ENCODE measurements at places on chromosomes 2 and 18.

DNA sequence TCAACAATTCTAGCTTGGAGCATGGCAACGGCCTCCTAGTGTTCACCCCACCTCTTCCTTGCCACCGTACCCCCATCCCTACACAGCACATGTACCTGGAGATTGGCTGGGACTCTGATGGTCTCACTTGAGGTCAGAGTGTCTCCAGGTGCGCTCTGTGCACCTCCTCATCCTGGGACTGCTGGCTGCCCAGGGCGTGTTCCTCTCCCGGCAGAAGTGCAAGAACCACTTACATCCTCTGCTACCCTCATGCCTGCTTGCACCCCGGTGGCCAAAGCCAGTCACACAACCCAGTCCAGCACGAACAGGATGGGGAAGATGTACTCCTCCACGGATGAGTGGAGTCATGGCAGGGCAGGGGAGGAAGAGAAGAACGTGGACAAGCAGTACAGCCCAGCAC lies 151.5 kb downstream of the ASB1 start:
- no peak for DNase-seq

DNA sequence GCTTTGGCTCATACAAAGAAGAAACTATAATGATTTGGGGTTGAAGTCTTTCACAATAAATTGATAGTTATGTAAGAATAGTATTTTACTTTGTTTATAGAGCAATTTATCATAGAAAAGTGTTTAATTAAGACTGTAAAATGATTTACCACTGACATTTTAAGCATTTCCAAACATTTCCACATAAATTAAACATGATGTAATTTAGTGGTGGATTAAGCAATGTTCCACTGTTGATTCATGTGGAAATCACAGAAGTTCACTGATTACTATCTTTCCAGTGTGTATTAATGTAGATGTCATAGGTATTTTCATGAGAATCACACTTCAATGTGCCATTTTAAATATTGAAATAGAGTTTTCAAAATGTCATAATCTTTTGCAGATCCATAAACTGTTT lies 40.1 kb upstream of the GRB14 start:
- peak; percentile 2 for DNase-seq

DNA sequence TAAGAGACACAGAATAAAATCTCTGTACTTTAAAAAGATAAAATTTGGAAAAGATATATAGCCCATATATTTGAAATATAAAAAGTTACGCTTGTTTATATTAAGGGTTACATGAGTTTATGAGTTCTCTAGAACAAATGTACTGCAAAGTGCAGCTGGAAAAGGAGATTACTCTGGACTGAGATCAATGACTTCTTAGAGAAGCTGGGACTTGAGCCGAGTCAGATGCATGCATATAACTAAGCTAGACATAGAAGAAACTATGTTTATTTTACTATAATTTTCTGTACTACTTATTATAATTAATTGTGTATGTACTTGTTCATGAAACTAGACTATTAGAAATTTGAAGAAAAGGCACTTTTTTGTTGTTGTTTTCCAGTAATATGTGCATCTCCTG lies 170.3 kb upstream of the NXPH2 start:
- no peak for DNase-seq

GRCh38 chr2:67008155-67008554 lies 389.0 kb upstream of the ETAA1 start:
- no peak for DNase-seq

- no peak for DNase-seq
These were observed 80.9 kb upstream of the SMAD7 start for GRCh38 chr18:49031511-49032188.

GRCh38 chr2:33291278-33292013 lies 185.0 kb upstream of the RASGRP3 start:
- DNase-seq: peak; percentile 75

GRCh38 chr2:127993659-127994058 lies 34.2 kb downstream of the SAP130 start:
- no peak for DNase-seq

DNA sequence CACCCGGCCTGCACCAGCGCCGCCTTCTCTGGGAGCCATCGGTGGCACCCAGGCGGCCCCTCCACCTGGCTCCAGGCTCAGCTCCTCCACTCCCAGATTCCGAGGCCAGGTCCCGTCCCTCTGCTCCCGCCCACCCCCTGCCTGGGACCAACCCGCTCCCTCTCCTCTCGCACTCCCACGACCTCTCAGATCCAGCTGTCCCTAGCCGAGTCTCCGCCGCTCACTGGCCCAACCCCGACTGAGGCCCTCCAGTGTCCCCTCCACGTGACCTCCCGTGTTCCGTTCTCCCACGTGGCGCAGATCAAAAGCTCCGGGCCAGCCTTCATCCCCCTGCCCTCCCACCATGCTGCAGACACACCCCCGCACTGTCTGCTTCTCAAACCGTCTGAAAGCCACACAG lies 14.4 kb upstream of the SALL3 start:
- DNase-seq: no peak

GRCh38 chr18:9827793-9828505 lies 57.8 kb upstream of the TXNDC2 start:
- DNase-seq: peak; percentile 95

All from retinal pigment epithelial cell (primary cell).